ENCODE measurements at places on chromosomes 6 and 20.

GRCh38 chr6:27568226-27568897 lies 95.5 kb upstream of the ZNF184 start:
- DNase-seq, result peak; percentile 81

- DNase-seq, result no peak
Measured at GRCh38 chr6:118397671-118398465, 150.2 kb upstream of the PLN start.

DNA sequence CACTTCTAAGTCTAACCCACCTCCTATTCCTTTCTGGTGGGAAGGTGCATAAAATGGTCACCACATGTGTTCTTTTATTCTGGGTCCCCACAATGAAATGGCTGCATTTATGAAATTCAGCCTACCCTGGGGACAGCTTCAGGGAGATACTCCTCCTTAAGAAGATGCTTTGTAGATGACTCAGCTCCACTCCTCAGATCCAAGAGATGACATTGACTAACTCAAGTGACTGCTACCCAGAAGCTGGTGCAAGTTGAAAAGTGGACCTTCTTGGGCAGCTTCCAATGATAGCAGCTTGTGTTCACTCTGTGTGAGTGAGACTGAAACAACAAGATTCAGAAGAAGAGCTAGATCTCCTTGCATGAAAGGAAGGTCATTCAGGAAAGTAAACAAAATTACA lies 113.4 kb downstream of the SCP2D1 start:
- no peak for DNase-seq

GRCh38 chr20:13251106-13251903 lies 30.2 kb downstream of the ISM1 start:
- no peak for DNase-seq

GRCh38 chr6:19988555-19988954 lies 151.4 kb downstream of the ID4 start:
- DNase-seq, result no peak

DNA sequence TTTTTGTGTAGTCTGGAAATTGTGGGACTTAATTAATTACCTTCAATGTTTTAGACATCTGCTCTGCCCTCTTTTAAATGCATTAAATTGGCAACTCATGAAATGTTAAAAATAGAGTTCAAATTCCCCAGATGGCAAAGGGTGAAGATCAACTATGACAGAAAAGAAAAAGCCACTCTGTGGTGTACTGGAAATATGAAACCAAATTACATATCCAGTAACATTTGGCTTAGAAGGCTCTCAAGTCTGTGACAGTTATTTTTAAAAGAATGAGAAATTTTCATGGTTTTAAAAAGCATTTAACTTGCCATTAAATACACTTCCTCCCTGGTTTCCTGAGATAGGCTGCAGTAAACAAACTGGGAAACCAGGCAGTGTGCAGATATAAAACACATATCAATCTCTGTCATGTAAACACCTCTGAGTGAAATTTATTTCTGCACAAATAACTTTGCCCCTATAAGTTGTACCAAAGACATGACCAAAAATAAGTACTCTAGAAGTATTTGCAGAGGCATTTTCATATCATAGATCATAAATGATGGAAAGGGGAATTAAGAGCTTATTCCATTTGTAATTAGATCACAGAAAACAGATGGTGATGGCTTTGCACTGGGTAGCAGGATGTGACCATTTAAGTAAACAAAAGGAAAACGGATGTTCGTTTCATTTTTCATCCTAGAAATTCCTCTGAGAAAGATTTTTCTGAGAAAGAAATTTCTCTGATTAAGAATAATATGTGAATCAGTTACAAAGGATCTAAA lies 360.1 kb downstream of the SAMD5 start:
- DNase-seq, result no peak

DNA sequence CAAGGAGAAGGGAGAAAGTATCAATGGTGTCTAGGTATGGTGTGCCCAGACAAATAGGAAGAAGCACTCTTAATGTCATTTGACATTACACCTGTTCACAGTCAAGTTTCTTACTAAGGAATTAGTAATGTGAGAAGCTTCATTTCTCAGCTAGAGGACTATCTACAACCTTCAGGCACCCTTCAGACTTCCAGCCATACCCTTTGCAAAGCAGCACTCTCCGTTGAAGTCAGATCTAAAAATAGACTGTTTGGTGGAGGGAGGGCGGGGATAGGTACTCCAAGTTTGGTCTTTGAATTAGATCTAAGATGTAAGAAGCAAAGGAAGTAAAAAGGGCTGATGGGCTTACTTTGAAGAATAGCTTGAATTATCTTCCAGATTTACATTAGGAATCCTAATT lies 311.1 kb downstream of the SLC35F1 start:
- no peak for DNase-seq

GRCh38 chr20:49705358-49705757 lies 8.3 kb downstream of the B4GALT5 start:
- DNase-seq, result no peak

- no peak for DNase-seq
Measured at GRCh38 chr20:22729180-22729579, 144.8 kb upstream of the FOXA2 start.

- DNase-seq, result no peak
Measured at GRCh38 chr6:45681860-45682511, 304.3 kb upstream of the SUPT3H start.

- peak; percentile 93 for DNase-seq
Measured at GRCh38 chr20:61951695-61952533, 113.8 kb downstream of the TAF4 start.

GRCh38 chr20:35981969-35982368 lies 13.6 kb downstream of the CNBD2 start:
- DNase-seq, result peak; percentile 41

GRCh38 chr6:101296169-101296960 lies 97.1 kb upstream of the GRIK2 start:
- DNase-seq, result no peak

- DNase-seq, result no peak
Measured at GRCh38 chr20:6811262-6812035, 44.0 kb downstream of the BMP2 start.

GRCh38 chr6:45500924-45501816 lies 123.4 kb upstream of the SUPT3H start:
- peak; percentile 82 for DNase-seq

GRCh38 chr20:16732506-16733152 lies 2.8 kb downstream of the SNRPB2 start:
- DNase-seq, result no peak

GRCh38 chr6:123715006-123715863 lies 78.5 kb upstream of the TRDN start:
- peak; percentile 54 for DNase-seq

- DNase-seq, result no peak
Measured at GRCh38 chr6:95576218-95576997, 927 bp upstream of the MANEA start.

- no peak for DNase-seq
Measured at GRCh38 chr6:11108726-11109125, 2.8 kb downstream of the ERVFRD-1 start.

- no peak for DNase-seq
Measured at GRCh38 chr6:51972659-51973058, 114.8 kb downstream of the PKHD1 start.

- no peak for DNase-seq
Measured at GRCh38 chr6:118661831-118662230, 10.4 kb upstream of the CEP85L start.

DNA sequence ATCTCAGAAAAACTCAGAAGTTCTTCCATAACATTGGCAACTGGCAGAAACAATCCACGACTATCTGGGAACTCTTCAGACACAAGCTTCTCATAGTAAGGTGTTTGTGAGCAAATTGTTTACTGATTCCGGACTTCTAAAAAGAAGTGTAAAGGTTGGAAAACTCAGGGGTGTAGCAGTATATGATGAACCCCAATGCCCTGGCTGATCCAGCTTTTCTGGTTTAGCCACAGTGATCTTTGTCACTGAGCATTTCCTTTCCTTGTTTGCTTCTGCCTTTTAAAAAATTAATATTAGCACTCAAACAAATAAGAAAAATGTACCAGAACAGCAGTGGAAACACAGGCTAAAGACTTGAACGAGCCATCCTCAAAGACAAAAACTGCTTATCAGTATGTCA lies 4.9 kb downstream of the RGS17 start:
- DNase-seq, result no peak

DNA sequence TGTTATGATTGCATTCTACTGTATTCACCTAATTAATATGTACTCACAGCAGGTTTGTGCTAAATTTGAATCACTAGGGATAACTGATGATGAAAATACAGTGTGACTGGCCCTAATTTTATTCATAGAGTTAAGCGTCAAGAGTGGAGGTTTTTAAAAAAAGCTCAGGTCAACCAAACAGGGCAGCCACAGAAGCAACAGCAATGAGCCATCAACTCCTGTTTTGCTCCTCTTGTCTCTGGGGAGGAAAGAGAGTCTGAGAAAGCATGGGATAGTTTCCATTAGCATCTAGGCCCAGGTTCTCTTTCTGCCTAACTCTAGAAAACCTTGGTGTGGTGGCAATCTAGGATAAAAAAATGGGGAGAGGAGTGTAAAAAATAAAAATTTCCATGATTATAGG lies 122.1 kb downstream of the OGFRL1 start:
- DNase-seq, result no peak

GRCh38 chr6:11528996-11529395 lies 8.6 kb upstream of the TMEM170B start:
- DNase-seq, result no peak

- no peak for DNase-seq
Measured at GRCh38 chr20:16955462-16955861, 207.3 kb downstream of the OTOR start.

- no peak for DNase-seq
Measured at GRCh38 chr6:122808121-122808885, 19.2 kb downstream of the SMPDL3A start.

- no peak for DNase-seq
Measured at GRCh38 chr6:1016329-1017302, 295.3 kb upstream of the FOXQ1 start.

- DNase-seq, result no peak
Measured at GRCh38 chr6:25524542-25524941, 127.5 kb upstream of the SCGN start.

DNA sequence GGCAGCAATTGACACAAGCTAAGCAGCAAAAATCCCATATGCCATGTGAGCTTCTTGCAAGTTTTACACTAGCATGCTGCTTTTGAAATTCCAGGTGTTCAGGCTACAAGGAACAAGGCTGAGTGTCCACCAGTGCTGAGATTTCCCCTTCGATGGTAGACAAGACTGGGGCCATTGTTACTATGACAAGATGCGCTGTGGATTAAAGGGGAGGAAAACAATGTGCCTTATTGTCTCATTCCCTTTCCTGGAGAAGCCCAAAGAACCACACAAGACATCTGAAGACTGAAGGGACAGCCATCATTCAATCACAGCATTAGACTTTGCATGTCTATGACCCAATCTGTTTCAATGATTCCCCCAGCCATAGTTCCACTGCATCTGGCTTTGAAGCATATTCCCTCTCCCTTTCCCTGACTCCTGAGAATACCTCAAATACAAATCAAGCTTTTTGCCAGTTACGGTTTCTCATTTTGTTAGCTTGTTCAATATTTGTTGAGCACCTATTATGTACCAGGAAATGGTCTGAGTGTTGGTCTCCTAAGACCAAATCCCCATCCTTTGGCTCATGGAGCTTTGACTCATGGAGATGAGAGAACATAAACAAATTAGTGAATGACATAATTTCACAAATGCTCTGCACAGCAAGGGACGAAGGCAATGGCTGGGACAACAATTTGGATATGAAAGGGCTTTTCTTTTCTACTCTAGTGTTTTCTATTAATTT lies 23.4 kb upstream of the SCGN start:
- DNase-seq, result no peak

Data from endodermal cell (in vitro differentiated cells).